ENCODE measurements at places on chromosomes 3 and 15.

- no peak for DNase-seq
- H3K4me1 ChIP-seq, result no peaks in the 10 kb centered on the region
- H3K4me3 ChIP-seq, result no peak overlapping the region
- H3K27ac ChIP-seq, result no peak overlapping the region
Measured at GRCh38 chr15:36982430-36982829, 117.9 kb downstream of the MEIS2 start.

DNA sequence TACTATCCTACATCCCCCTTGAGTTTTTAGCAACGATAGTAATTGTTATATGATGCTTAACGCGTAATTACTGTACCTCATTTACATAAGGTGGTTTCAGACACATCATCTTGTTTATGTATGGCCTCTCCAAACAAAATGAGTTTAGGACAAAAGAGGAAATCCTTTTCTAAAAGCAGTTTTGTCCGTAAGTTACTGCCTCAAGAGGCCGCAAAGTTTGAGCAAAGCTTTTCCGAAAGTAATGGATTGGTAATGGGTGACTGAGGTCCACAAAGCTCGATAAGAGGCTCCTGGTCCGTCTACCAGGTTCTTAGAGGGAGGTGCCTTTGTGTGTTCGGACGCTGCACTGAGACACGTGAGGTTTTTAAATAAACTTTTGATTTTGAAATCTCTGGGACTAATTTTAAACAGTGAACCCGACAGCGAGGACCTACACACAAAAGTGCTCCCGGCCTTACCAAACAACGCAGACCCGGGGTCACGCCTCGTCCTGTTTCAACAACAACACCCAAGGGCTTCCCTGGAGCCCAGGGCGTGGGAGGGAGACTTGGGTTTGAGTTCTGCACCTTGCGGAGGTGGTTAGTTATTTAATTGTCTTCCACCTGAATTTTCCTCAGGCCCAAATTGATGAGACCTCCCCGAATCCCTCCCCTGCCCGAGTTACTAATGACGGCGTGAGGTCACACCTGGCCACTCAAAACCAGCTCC, 456 bp upstream of the C15orf61 start:
- DNase-seq, result no peak
- H3K27ac ChIP-seq, result peak overlapping the region; percentile 98
- no peaks in the 10 kb centered on the region for H3K4me1 ChIP-seq
- H3K36me3 ChIP-seq, result no peaks in the 10 kb centered on the region
- no peaks in the 10 kb centered on the region for H3K27me3 ChIP-seq

- H3K36me3 ChIP-seq, result no peaks in the 10 kb centered on the region
- no peaks in the 10 kb centered on the region for H3K27me3 ChIP-seq
- no peak for DNase-seq
- H3K4me3 ChIP-seq, result no peak overlapping the region
Measured at GRCh38 chr3:12878141-12878574, 36.8 kb upstream of the RPL32 start.

DNA sequence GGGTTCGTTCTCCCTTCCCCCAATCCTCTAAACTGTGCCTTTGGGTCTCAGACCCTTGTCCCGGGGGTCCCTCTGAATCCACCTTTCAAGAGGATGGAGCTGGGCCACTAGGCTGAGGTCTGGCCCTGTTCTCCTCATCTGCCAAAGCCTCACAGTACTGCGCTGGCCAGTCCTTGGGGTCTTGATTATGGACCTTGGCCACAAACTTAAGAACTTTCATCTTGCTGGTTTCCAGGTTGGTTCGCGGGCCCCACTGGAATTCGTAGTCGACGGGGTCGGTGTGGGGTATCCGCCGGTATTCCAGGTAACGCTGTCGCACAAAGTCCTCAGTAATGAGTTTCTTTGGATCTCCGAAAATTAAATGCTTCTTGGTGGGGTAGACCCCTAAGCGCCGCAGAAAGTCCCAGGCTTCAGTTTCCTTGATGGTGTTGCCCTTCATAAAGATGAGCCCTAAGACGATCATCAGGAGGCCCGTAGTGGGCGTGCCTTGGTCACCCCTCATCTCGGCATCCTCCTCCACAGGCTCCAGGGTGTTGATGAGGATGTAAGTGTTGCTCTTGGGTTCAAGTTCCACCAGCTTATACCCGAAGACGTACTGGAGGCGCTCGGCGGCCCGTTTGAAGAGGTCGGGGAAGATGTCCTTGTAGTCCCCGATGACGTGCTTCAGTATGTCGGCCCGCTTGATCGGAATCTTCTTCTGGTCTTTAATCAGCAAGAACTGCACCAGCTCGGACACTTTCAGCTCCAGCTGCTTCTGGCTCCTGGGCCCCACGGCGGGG, 727 bp downstream of the NSMCE3 start:
- peak; percentile 70 for DNase-seq
- peak overlapping the region; percentile 95 for H3K27ac ChIP-seq
- H3K4me3 ChIP-seq, result peak overlapping the region; percentile 96
- no peaks in the 10 kb centered on the region for H3K4me1 ChIP-seq
- H3K27me3 ChIP-seq, result no peaks in the 10 kb centered on the region

DNA sequence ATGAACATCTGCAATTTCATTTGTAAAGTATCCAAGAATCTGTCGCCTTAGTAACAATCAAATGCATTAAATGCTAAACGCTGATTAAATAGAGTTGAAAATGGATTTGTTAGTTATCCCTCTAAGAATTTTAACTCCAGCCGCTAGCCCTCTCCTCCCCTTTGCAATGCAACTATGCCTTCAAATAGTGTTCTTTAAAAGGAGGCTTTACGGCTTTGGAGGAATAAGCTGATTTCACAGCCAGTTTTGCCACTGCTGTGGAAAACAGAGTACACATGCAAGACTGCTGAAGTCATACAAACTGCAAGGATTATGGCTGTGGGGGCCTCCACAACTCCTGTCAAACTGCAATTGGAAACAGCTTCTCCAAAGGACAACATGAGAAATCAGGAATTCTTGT, 89.2 kb downstream of the CERS3 start:
- no peaks in the 10 kb centered on the region for H3K36me3 ChIP-seq
- no peak overlapping the region for H3K4me3 ChIP-seq
- H3K27ac ChIP-seq, result no peak overlapping the region
- no peak for DNase-seq
- H3K4me1 ChIP-seq, result no peaks in the 10 kb centered on the region

- DNase-seq, result no peak
- H3K27ac ChIP-seq, result no peak overlapping the region
- no peak overlapping the region for H3K4me3 ChIP-seq
- H3K36me3 ChIP-seq, result no peaks in the 10 kb centered on the region
- H3K27me3 ChIP-seq, result no peaks in the 10 kb centered on the region
Measured at GRCh38 chr3:146747928-146748327, 142.8 kb upstream of the PLSCR5 start.

GRCh38 chr3:28502397-28502937, 153.8 kb upstream of the AZI2 start:
- no peaks in the 10 kb centered on the region for H3K27me3 ChIP-seq
- no peaks in the 10 kb centered on the region for H3K4me1 ChIP-seq
- no peak for DNase-seq
- no peak overlapping the region for H3K27ac ChIP-seq
- H3K4me3 ChIP-seq, result no peak overlapping the region
